RWPE2 (cell line): ENCODE measurements at places on chromosomes 11 and 22.

DNA sequence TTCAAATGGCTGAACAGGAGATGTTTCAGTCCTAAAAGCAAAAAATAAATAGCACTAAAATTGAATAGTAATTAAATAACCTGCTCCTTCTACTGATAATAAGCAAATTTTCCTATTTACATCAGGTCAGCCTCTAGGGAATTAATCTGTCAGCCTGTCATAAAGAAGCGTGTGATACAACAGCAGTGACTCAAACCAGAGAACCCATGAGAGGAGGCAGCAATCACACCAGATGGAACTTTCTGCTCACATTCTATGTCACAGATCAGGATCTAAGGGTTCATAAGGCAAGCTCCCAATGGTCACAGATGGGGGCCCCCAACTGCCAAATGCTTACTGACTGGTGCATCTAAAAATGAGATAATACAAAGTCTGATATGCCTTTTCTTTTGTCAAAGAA lies 41.1 kb downstream of the RBFOX2 start:
- DNase-seq = no peak

- DNase-seq = no peak
These were observed 114.1 kb downstream of the STIM1 start for GRCh38 chr11:3969613-3970012.

- no peak for DNase-seq
These were observed 16.1 kb downstream of the ALKBH8 start for GRCh38 chr11:107549253-107549953.

GRCh38 chr11:64624883-64625481 lies 34.0 kb downstream of the SLC22A12 start:
- no peak for DNase-seq

- no peak for DNase-seq
These were observed 129.7 kb downstream of the TRIM44 start for GRCh38 chr11:35792148-35792845.

- no peak for DNase-seq
These were observed 116.4 kb downstream of the CASP12 start for GRCh38 chr11:104781719-104782376.

DNA sequence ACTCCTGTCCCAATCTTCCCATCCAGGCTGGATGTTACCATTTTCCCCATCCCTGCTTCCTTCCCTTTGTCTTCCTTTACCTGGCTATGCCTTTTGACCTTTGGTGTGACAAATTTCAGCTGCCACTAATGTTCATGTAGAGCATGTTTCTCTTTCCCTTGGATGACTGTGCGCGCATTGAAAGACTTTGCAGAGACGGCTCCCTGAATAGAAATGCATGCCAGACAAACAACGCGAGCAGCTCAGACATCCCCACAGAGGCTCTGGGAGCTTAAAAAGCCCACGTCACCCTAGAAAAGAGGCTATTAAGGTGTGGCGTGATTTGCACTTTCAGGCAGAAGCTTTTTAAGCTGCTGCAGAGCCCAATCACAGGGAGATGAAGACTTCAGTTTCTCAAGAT lies 202.0 kb downstream of the NTM start:
- DNase-seq = no peak

DNA sequence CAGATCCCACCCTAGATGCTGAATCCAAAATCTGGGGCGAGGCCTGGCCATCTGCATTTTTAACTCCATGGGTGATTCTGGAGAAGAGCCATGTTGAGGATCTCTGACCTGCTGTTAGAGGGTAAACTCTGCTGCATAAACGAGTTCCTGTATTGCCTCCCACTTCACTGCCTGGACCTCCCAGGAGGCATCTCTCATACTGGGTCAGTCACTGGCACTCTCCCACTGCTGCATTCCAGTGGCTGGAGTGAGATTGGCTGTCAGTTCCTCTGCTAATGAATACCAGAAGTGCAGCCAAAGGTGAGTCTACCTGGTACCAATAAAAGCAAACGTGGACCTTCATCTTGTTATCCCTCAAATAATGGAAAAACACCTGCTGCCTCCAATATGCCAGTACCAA lies 10.3 kb downstream of the POLDIP3 start:
- no peak for DNase-seq
